ENCODE measurements at places on chromosomes 1 and 21.
A peak's percentile ranks its signal among the peaks of the same experiment; 100 is the strongest.

DNA sequence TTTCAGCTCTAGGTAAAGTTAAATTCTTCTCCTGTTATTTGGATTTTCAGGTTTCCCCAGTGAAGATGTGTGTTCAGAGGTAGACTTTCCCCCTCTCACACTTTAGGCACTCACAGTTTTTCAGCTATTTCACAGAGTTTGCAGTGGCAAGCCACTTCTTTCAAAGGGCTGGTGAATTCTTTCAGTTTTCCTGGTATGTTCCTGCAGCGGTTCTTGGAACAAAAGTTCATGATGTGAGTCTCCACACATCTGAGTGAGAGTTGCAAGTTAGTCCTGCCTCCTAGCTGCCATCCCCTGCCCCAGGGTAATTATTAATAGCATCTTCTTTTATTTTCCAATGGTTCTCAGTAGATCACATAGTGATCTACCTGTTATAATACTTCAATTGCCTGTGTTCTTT, 27.3 kb upstream of the CD84 start:
- no peak for DNase-seq

DNA sequence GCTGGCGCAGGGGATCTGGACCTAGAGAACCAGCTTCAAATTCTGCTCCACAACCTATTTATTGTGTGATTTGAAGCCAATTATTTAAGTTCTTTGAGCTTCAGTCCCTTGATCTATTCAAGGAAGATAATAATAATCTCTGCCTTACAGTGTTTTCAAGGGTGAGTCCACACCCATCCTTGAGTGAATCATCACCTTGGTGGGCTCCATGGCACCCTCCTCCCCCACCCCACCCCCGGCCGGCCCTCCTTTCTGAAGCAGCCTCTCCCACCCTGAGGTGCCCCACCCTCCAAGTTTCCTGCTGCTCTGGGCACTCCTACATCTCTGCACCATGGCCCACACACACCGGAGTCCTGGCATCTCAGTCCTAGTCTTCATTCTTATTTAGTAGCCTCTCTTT, 38.3 kb downstream of the TCP10L start:
- DNase-seq: no peak

GRCh38 chr1:203169770-203170520, 5.7 kb downstream of the MYBPH start:
- no peak for DNase-seq

DNA sequence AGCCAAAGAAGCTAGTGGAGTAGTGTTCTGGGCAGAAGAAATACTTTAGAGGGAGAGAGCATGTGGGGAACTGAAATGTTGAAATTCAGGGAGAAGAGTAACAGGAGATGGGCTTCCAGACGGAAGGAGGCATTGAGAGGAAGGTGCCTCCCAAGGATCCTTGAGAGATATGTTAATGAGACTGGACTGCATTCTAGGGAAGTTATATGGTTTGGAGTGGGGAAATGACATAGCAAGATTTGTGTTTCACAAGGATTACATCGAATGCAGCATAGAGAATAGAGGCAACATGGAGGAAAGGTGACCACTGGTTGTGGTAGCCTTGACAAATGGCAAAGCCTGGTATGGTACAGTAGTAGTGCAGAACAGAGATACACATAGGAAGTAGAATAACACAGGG, 160.5 kb upstream of the HMCN1 start:
- DNase-seq: no peak

DNA sequence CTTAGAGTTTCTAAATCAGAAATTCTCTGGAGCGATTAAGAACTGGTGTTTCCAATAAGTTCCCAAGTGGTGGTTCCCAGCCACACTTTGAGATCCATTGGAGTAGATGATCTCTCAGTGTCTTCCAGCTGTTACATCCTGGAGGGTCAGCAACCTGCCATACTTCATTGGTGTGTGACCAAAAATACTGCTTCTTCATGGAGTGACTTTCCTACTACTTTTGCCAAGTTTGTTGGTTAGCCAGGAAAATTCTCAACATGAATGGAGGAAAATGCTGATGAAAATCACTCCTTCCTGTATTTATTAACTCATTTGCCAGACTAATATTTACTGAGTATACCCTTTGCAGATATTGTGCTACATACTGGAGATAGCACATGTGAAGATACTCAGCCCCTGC, 186.1 kb downstream of the FGGY start:
- no peak for DNase-seq

- DNase-seq: no peak
Measured at GRCh38 chr21:15731243-15731613, 1.4 kb downstream of the USP25 start.

GRCh38 chr1:17553975-17554700, 14.6 kb downstream of the ARHGEF10L start:
- DNase-seq: no peak

DNA sequence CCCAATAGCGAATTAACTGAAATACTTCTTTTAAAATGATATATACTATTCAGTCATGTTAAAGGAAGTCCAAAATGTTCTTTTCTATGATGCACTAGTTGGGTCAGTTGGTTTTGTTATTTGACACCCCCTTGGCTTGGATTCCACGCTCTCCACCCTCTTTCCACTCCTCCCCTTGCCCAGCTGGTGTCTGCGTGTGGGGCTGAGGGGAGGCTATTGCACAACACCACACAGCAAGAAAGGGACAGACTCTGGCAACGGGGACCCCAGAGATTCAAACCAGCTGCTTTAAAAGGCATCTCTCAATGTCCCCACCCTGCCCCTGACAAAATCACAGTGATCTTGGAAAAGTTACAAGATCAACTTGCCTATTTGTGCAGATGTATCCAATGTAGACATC, 394.3 kb downstream of the TGFB2 start:
- DNase-seq: no peak

GRCh38 chr1:39720094-39720999, 18.3 kb upstream of the PPIE start:
- no peak for DNase-seq

- peak; percentile 75 for DNase-seq
Measured at GRCh38 chr1:27887215-27888021, 15.1 kb downstream of the THEMIS2 start.

- no peak for DNase-seq
Measured at GRCh38 chr1:114702737-114703136, 7.4 kb upstream of the AMPD1 start.

GRCh38 chr1:53439337-53440207, 19.6 kb upstream of the DMRTB1 start:
- DNase-seq: no peak

DNA sequence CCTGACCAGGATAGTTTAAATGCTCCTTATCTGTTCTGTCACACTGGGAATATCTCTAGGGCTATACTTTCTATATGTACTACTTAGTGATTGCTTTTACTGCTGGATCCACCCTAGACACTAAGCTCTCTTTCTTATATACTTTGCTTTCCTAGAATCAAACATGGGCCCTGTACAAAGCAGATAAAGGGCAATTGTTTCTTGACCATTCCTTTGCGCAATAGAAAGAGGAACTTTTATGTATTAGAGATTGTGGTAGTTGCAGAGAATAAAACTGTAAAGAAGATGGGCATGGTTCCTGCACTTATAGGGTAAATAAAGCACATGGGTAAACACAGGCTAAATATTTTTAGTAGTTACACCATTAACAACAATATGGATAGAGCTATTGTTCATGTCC, 58.8 kb downstream of the ATP6V1G3 start:
- DNase-seq: no peak

DNA sequence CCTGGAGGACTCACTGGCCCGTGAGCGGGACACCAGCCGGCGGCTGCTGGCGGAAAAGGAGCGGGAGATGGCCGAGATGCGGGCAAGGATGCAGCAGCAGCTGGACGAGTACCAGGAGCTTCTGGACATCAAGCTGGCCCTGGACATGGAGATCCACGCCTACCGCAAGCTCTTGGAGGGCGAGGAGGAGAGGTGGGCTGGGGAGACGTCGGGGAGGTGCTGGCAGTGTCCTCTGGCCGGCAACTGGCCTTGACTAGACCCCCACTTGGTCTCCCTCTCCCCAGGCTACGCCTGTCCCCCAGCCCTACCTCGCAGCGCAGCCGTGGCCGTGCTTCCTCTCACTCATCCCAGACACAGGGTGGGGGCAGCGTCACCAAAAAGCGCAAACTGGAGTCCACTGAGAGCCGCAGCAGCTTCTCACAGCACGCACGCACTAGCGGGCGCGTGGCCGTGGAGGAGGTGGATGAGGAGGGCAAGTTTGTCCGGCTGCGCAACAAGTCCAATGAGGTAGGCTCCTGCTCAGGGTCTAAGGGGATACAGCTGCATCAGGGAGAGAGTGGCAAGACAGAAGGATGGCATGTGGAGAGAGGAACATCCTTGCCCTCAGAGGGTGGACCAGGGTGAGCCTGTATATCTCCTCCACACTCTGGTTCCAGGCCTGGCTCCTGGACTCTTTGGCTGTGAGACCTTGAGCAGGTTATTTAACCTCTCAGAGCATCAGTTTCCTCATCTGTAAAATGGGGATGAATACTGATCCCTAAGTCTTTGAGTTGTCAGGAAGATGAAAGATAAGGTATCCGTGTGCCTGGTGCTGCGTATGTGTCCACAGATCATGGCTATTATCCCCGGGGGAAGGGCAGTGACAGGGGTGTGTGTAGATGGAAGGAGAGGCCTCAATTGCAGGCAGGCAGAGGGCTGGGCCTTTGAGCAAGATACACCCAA, 17.2 kb upstream of the SEMA4A start:
- DNase-seq: no peak

DNA sequence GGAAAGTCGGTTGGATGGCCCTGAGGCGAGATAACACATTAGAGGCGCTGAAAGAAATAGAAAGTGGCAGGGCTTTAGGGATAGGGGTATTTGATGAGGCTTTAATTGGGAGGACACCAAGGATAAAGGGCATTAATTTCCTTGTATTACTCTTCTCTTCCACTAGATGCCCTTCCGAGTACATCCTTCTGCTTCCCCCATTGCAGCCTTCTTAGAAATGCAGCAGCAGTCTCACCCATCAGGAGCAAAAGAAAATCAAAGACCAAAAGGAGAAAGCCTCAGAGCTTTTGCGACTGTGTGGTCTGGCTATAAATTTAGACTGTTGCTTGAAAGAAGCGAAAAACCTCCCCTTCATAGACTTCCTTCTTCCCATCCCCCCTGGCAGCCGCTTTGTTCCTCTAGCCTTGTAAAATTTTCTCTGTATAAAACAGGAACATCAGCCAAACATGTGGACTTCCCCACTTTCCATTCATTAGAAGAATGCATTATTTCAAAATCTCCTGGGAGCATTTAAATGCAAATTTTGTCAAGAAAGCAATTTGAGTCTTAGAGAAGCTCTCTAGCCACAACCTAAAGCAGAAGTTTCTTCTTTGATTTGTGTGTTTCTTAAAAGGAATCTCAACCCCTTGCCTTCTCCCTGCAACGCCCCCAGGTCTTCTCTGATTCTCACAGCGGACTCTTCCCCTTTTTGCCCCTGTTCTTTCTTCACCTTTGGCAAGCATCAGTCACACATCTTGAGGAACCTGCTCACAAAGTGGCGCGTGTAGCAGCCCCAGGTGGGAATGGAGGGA, 76.6 kb downstream of the NDUFS5 start:
- DNase-seq: peak; percentile 62

DNA sequence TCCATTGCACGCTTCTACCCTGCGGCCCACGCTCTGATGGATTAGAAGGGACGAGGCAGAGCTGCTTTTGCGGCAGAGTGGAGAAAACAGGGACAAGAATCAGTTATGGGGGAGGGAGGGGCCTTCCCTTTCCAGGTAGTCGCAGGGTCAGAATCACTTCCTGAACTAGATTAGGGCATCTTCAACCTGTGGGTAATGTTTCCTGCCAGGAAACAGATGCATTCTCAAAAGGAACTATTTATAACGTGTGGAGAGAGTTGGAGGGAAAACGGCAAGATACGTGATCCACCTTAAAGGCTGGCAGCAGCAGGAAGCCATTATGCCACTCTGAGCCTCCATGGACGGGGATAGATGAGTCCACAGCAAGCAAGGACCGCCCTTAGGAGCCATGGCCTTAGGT, 59.9 kb upstream of the CNTN2 start:
- no peak for DNase-seq

GRCh38 chr1:222911866-222912265, 97.0 kb downstream of the DISP1 start:
- DNase-seq: no peak

DNA sequence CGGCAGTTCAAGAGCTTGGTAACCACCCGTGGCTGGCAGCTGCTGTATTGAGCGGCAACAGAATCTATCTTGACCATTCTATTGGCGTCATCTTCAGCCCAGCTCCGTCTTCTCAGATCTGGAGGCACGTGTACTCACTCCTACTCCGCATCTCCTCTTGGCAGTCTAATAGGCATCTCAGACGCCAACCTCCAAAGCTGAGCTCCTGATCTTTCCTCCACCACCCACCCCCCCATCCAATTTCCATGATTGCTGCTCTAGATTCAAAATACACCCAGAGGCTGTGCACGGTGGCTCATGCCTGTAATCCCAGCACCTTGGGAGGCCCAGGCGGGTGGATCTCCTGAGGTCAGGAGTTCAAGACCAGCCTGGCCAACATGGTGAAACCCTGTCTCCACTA, 84.6 kb upstream of the CASZ1 start:
- no peak for DNase-seq

DNA sequence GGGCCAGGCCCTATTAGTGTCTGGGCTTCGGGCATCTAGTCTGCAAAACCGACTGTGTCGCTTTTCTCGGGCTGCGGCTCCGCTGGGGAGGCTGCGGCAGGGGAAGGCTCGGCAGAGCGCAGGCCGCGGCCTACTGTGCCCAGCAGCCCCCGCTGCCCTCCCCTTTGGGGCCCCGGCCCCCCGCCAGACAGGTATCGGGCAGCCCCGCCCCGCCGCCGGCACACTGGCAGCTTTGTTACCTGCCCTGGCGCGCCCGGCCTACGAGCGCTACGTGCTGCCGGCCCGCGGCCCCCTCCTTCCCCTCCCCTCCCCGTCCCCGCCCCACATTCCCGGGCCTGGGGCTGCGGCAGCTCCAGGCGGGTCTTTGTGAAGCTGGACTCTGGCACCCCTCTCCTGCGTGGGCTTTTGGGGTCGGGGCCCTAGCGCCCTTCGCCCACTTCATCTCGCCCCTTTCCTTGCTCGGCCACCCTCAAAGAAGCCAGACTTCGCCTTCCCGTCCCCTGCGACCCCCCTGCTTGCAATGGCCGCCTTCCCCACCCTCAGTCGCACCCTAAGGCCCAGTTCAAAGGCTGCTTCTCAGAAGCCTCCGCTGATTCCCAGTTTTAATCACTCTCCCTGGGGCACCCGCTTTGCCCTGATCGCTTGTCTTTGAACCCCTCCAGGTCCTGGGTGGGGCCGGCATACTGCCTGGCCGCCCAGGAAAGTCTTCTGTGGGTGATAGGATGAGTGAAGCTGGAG, 48.9 kb upstream of the SLC2A1 start:
- DNase-seq: no peak

DNA sequence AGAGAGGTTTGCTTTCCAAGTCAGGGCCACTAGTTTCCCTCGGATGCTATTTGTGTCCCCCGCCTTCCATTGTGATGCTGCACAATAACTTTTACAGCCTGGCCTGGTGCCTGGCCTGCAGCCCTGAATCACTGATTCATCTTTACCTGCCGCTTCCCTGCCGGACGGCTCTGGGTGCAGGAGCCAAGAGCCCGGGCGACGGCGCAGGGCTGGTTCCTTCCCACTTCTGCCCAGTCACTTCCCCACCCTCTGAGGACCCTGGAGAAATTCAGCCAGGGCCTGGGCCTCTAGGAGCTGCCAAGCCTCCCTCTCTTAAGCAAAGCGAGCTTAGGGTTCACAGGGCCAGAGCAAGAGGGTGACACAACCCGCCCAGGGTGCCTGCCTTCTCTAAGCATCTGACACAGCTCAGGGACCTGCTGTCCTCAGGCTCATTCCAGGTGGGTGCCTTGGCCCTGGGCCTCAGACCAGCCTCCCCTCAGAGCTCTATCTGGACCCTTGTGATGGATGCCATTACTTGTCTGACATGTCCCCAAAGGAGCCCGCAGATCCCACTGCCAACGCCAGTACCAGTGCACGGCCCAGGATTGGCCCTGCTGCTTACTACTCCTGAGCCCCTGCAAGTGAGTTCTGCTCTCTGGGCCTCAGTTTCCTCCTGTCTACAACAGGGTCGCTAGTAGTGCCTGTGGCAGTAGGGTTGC, 381.0 kb upstream of the VAMP3 start:
- DNase-seq: no peak

All from activated CD8-positive, alpha-beta T cell treated with anti-CD3 and anti-CD28 coated beads, Interleukin-2, amount 10 ng/mL, durations not matched to agents 7 days and 5 days (primary cell).